ENCODE measurements at places on chromosomes 6 and 20.
A peak's percentile ranks its signal among the peaks of the same experiment; 100 is the strongest.

- DNase-seq, result peak; percentile 63
Measured at GRCh38 chr20:13613917-13614316, 24.8 kb downstream of the TASP1 start.

DNA sequence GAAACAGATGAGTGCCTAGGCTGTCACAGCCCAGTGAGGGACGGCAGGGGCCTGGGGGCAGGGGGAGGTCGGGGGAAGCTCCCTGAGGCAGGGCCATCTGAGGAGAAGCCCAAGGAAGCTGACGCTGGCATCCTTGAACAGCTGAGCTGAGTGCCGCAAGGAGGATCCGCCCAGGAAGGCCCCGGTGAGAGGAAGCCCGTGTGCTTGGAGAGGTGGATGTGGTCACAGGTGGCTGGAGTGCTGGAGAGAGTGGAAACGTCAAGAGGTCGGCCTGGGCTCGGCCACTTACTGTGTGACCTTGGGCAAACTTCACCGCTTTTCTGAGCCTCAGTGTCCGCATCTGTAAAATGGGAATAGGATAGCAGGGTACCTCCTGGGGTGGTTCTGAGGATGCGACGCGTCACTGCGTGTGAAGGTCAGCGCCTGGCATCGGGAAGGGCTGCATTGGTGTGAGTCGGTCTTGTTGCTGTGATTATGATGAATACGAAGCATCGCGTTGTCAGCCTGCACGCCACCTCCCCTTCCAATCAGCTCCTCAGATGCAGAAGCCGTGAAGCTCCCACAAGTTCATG lies 116.1 kb upstream of the PTPN1 start:
- DNase-seq, result no peak

DNA sequence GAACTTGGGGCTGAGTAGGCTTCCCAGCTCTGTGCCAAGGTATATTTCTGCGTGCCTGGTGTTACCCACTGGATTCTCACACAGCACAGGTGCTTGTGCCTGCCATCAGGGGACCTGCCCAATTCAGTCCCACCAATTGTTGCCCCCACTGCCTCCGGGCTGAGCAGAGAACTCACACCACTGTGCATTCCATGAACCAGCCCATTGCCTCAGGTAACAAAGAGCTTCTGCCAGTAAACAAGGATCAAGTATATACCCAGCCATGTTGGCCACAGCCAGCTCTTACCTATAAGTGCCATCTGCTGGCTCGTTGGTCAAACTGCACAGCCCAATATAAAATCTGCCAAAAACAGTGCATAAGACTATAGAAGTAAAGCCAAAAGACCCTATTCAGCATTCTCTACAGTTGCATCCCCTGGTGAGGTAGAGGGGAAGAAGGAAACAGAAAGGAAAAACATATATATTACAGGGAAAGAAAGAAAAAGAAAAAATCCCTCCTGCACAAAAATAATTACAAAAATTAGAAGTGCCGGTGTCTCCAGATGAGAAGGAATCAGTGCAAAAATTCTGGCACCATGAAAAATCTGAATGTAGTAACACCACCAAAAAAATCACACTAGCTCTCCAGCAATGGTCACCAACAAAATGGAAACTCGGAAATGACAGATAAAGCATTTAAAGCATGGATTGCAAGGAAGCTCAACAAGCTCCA lies 241.4 kb downstream of the IBTK start:
- DNase-seq, result peak; percentile 72

DNA sequence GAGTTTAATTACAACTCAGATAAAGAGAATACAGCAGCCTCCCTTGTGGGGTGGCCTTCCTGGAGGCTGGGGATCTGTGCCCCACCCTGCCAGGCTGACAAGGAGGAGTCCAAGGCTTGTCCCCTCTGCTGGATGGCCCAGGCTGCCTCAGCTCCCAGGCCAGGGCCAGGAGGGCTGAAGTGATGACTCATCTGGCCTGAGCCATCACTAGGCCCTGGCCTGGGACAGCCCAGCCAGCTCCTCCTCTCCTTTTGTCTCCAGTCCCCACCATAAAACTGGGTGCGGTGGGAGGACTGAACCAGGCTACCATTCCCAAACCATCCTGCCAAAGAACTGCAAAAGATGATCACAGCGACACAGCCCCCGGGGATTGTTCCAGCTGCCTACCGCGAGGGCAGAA lies 15.0 kb downstream of the GRM4 start:
- DNase-seq, result no peak

- DNase-seq, result no peak
Measured at GRCh38 chr20:53149148-53149889, 177.2 kb downstream of the TSHZ2 start.

DNA sequence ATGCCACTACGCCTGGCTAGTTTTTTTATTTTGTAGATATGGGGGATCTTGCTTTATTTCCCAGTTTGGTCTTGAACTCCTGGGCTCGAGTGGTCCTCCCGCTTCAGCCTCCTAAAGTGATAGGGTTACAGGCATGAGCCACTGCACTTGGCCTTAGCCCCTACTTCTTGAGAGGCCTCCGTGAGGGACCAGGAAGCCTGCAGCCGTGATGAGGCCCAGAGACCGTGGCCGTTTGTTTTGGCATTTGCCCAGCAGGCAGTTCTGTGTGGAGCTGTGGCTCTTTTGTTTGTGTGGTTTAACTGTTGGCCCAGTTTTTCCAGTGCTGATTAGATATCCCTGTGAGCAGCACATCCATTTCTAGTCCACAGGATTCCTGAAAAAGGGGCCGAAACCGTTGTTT lies 39.8 kb downstream of the SRSF3 start:
- peak; percentile 91 for DNase-seq

DNA sequence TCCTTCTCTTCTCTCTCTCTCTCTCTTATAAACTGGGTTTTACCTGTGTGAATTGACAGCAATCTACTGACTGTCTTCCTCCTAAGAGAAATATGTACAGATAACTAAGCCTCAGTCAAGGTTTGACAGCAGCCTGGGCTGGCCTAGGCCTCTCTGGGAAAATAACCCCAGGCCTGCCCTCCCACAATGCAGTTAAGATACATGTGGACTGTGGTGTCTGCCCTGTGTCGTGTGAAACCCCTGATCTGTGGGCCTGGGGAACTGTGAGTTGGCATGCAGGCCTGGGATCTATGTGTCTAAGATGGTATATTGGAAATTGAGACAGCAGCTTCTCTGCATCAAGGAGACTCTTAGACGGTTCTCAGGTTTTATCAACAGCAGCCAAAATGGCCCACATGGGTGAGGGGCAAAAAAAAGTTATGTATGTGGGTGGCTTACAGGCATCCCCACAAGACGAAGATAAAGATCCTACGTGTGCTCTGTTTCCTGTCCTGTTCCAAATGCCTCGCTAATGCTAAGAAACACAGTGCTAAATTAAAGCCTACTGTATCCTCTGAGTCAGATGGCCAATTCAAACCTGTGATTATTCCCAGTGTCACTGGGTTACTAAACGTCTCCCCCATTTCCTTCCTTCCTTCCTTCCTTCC lies 19.0 kb downstream of the LRFN2 start:
- no peak for DNase-seq

- no peak for DNase-seq
Measured at GRCh38 chr6:87837876-87838275, 135.8 kb upstream of the AKIRIN2 start.

- DNase-seq, result no peak
Measured at GRCh38 chr6:98547634-98548033, 286.7 kb upstream of the POU3F2 start.

- no peak for DNase-seq
Measured at GRCh38 chr20:4684837-4685413, 36.8 kb upstream of the PRND start.

DNA sequence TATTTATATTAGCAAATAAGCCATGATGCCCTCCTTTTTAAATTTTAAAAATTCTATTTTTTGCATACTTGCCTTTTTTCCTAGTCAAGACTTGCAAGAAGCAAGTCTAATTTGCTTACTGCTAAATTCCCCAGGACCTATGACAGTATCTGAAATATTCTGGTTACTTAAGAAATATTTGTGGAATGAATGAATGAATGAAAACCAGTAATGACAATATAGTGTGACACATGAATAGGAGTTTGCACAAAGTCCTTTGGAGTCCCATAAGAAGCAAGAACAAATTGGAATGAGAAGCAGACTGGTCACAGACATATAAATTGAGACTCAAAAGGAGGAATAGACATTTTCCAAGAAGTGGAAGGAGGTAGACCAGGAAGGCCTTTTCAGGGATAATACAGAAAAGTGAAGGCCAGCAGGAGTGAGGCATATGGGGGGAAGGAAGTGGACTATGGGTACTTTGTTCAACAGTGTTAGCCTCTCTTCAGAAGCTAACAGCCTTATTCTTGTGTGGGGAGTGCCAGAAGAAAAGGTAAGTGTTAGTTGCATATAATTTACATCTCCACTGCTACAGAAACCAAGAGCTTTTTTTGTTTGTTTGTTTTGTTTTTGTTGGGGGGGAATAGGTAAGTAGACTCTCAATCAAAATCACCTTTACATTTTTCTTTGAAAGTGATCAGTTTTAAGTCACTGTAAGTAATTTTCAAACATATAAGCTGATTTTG lies 93.6 kb upstream of the FAM184A start:
- DNase-seq, result no peak

GRCh38 chr6:125809570-125810170 lies 18.9 kb downstream of the NCOA7 start:
- DNase-seq, result no peak

GRCh38 chr6:119713903-119714302 lies 364.3 kb upstream of the MAN1A1 start:
- DNase-seq, result no peak

DNA sequence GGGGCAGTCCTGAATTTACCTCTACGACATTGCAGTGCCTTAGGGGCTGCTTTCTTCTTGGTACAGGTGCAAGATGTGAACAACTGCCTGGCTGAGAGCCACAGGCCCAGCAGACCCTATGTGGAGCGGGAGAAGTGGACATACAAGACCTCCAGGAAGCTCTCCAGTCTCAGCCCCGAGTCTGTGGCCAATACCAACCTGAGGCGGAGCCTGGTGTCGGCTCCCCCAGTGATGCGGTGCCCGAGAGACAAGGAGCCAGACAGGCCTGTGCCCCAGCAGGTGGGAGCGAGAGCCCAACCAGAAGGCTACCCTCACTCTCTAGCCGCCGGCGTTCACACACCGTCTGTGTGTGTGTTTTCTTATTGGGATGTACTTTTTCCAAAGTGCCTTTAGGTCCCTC lies 59.6 kb downstream of the EFCAB8 start:
- no peak for DNase-seq

DNA sequence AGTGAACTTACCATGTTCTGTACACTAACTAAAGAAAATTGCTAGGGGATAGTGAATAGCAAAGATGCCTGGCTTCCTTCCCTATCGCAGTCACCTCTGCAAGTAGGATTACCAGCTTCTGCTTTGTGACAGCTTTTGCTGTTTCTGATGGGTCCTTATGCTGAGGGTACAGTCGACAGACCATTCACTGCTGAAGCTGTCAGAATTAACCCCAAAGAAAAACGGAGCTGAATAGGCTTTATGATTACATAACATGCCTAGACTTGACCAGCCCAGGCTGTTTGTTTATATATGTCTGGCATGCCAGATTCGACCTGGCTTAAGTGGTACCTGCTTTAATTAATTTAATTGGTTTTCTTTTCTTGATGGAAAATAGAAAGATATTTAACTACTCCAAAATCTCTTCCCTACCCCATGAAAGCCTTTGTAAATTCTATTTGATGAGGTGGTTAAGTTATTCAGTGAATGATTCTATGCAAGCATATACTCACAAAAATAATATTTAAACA lies 21.7 kb upstream of the PRELID3B start:
- no peak for DNase-seq

DNA sequence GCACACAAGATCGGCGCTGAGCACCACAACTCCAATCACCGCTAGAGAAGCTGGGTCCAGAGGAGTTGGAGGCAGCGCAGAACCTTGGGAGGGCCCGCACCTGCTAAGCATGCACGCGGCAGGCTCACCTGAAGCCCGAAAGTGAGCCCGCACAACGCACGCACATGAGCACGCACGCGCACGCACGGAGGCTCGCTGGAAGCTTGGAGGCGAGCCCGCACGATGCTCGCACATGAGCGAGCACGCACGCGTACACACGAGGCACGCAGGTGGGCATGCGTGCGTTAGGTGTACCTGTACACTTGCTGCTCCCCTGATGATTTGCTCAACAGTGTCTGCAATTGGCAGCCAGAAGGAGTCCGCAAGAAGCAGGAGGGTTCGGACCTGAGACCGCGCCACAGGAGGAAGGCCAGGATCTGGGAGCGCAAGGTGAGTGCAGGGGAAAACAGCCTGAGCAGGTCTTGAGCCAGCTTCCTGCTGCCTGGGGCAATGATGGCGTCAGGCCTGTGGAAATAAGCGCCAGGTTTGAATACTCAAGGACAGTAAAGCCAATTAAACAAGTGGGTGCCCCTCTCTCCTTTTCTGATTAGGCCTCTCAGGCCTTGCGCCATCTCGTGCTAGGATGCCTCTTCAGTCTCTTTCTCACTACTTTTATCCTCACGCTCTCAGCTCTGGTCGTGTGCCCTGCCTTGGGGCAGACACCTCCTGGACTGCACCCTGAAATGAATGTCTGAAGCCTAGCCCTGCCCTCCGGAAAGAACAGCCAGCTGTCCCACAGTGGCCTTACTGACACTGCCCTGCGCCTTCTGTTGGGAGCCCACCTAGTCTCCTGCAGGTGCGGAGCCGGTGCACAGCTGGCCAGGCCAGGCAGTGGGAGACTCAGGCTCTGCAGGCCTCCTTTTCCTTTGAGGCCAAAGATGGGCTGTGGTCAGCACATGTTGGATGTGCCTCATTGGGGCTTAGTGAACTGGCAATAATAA lies 340.4 kb downstream of the CDC5L start:
- DNase-seq, result no peak

DNA sequence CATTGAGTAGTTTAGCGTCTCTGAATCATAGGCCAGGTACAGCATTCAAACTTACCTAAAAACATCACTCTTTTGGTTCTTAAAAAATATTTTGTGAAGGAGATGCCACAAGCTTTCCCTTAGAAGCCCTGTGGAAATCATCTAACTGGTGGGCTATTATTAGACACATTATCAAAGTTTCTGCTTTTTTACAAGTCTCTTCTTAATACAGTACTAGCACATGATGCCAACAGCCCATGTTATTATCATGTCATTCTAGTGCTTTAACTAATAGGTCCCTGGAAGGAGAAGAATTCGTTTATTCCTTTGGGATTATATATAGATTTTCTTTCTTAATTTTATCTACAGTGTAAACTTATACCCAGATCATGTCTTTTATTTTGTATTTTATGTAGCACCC lies 146.0 kb upstream of the PTPRK start:
- no peak for DNase-seq

GRCh38 chr6:135012764-135013163 lies 41.9 kb downstream of the HBS1L start:
- peak; percentile 70 for DNase-seq

DNA sequence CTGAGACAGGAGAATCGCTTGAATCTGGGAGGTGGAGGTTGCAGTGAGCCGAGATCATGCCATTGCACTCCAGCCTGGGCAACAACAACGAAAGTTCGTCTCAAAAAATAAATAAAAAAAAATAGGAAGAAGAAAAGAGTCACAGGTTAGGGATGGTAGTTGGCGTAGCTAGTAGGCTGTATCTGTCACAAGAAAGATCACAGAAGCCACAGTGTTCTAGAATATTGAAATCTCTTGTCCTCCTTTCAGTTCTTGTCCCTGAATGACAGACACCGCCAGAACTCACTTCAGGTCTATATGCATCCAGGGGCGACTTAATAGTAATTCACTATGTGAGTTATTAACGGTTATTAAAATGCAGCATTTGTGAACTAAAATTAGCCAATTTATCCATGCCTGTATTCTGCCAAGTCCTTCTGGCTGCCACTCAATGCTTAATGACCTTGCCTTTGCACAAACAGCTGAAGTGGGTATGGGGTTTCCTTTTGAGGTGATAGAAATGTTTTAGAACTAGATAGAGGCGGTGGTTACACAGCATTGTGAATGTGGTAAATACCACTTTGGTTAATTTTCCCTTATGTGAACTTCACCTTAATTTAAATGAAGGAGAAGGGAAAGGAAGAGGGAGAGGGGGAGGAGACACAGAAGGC lies 41.3 kb upstream of the ZMYND8 start:
- no peak for DNase-seq
